ENCODE measurements at places on chromosomes 7 and 10. TPM values are rescaled to one million over a fixed set of nuclear protein-coding genes. Genes with fewer than 3 reads are reported as not detected.

DNA sequence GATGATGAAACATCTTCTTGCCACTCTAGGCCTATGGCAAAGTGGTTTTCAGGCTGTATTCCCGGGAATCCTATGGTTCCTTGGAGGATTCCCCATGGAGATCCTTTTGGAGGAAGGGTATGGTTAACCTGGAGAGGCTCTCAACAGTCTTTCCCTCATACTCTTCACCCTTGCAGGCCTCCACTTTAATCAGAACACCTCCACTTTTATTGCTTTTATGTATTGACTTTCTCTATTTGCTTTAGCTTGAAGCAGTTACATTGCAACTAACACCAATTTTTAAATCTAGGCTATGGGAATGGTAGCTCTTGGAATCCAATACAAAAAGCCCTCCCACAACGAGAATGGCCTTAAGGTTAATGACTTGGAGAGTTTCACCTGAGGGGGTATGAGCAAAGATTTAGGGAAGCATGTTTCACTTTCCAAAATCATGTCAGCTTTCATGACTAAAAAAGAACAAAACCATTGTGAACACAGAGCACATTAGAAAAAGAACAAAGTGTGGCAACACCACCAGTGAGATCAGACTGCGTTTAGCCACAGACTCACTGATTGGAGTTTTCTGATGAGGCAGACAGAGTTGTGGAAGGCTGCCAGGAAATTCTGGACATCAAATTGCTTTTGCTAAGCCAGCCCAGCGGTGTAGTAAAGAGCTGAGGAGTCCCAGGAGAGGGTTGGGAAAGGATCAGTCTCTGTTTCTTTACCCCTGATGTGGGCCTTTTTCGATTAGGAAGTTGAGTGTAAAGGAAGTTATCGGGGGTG, 130.4 kb upstream of the BMPER start:
- peak overlapping the region; percentile 81 for H3K27ac ChIP-seq
- no peak overlapping the region for H3K4me3 ChIP-seq
- no peaks in the 10 kb centered on the region for H3K27me3 ChIP-seq
- H3K4me1 ChIP-seq: peaks cover 15% of the 10 kb centered on the region
- peak; percentile 25 for DNase-seq
- H3K36me3 ChIP-seq: no peaks in the 10 kb centered on the region

Gene ZNF853
- 18.2 TPM for total RNA-seq

- H3K27me3 ChIP-seq: peaks cover 24% of the 10 kb centered on the region
- no peak overlapping the region for H3K4me3 ChIP-seq
- H3K27ac ChIP-seq: no peak overlapping the region
- no peaks in the 10 kb centered on the region for H3K36me3 ChIP-seq
- no peaks in the 10 kb centered on the region for H3K4me1 ChIP-seq
These were observed 17.8 kb upstream of the SLC18A2 start for GRCh38 chr10:117222976-117223692.

Gene ZDHHC16
- 26.4 TPM for total RNA-seq

DNA sequence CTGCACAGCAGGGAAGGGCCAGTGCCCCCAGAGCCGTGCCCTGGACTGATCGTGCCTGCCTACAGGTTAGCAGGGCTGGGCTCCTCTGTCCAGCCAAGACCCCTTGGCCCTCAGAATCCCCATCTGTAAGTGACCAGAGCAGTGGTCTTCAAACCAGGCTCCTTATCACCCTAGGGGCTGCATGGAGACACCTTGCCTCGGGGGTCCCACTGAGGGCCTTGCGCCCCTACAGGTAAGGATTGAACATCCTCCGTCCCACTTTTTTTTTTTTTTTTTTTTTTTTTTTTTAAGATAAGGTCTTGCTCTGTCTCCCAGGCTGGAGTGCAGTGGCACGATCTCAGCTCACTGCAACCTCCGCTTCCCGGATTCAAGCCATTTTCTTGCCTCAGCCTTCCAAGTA, 32.6 kb upstream of the RADIL start:
- DNase-seq: no peak
- no peak overlapping the region for H3K27ac ChIP-seq
- no peaks in the 10 kb centered on the region for H3K27me3 ChIP-seq
- H3K4me3 ChIP-seq: no peak overlapping the region
- no peaks in the 10 kb centered on the region for H3K4me1 ChIP-seq

Gene PDE1C
- 28.3 TPM for total RNA-seq

GRCh38 chr7:151775547-151776443, 101.1 kb downstream of the PRKAG2 start:
- no peak overlapping the region for H3K4me3 ChIP-seq
- H3K27ac ChIP-seq: no peak overlapping the region
- H3K27me3 ChIP-seq: no peaks in the 10 kb centered on the region
- no peak for DNase-seq
- H3K36me3 ChIP-seq: no peaks in the 10 kb centered on the region
- no peaks in the 10 kb centered on the region for H3K4me1 ChIP-seq

GRCh38 chr10:104806801-104807200, 165.7 kb downstream of the SORCS3 start:
- H3K27ac ChIP-seq: no peak overlapping the region
- H3K4me1 ChIP-seq: no peaks in the 10 kb centered on the region
- DNase-seq: no peak
- no peaks in the 10 kb centered on the region for H3K27me3 ChIP-seq
- no peaks in the 10 kb centered on the region for H3K36me3 ChIP-seq
- H3K4me3 ChIP-seq: no peak overlapping the region

Gene NFE2L3
- 2.7 TPM for total RNA-seq

- no peak for DNase-seq
- no peak overlapping the region for H3K27ac ChIP-seq
- no peaks in the 10 kb centered on the region for H3K36me3 ChIP-seq
- no peaks in the 10 kb centered on the region for H3K27me3 ChIP-seq
- H3K4me3 ChIP-seq: no peak overlapping the region
These were observed 7.5 kb upstream of the SH2D4B start for GRCh38 chr10:80530251-80530650.

DNA sequence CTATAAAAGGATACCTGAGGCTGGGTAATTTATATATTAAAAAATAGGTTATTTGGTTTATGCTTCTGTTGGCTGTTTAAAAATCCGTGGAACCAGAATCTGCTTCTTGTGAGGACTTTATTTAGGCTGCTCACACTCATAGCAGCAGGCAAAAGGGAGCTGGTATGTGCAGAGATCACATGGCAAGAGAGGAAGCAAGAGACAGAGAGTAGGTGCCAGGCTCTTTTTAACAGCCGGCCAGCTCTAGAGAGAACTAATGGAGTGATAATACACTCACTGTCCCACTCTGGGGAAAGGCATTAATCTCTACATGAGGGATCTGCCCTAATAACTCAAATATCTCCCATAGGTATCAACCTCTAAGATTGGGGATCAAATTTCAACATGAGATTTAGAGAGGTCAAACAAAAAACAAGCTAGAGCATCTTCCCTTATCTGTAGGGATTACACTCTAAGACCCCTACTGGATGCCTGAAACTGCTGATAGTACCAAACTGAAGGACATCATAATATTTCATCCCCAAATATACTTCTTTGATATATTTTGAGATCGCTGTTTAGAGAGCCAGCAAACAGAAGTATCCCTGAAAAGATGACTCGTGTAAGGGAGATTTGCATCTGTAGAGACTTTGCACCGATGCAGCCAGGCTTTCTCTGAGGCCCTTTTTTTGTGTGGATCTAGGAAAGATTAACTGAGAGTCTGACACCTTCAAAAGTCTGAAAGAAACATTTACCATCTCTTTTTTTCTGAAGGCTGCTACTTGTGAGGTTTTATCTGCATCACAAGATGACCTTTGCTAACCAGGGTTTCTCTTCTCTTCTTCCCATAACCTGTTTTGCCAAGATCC, 717.0 kb upstream of the MBL2 start:
- no peaks in the 10 kb centered on the region for H3K36me3 ChIP-seq
- H3K27me3 ChIP-seq: no peaks in the 10 kb centered on the region
- no peak overlapping the region for H3K27ac ChIP-seq
- no peak overlapping the region for H3K4me3 ChIP-seq
- H3K4me1 ChIP-seq: no peaks in the 10 kb centered on the region

DNA sequence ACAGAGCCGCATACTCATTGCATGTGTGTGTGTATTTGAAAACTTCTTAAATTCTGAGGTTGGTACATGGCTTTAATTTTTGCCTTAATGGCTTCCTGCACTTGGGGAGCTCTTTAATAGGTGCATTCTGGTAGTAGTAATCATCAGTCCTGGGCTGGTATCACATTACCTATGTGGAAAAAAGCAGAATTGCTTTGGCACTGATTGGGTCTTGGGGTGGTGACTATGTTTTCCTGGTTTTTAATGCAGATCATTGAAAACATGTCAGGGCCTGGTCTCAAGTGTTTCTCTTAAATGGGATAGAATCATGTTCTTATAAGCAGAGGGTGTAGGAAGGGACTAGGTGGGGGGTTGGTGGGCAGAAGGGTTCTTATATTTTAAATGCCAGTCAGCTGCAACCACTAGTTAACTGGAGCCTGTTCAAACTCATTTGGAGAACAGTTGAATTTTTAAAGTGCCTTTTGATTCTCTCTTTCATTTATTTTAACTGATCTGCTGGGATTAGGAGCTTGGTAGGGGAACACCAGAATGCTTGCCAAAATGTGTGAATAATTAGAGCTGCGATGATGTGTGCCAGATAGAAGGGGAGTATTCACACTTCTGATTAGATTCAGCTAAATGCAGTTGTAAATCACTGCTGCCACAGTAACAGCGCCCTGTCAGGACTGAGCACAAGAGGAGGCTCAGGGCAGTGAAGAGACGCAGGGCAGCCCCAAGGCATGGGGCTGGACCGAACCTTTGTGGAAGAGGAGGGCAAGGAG, 633.5 kb upstream of the GALNT17 start:
- no peak for DNase-seq
- H3K27ac ChIP-seq: no peak overlapping the region
- H3K36me3 ChIP-seq: no peaks in the 10 kb centered on the region

GRCh38 chr10:113704637-113705343, 25.1 kb downstream of the CASP7 start:
- no peaks in the 10 kb centered on the region for H3K27me3 ChIP-seq
- H3K4me3 ChIP-seq: no peak overlapping the region
- H3K36me3 ChIP-seq: no peaks in the 10 kb centered on the region

DNA sequence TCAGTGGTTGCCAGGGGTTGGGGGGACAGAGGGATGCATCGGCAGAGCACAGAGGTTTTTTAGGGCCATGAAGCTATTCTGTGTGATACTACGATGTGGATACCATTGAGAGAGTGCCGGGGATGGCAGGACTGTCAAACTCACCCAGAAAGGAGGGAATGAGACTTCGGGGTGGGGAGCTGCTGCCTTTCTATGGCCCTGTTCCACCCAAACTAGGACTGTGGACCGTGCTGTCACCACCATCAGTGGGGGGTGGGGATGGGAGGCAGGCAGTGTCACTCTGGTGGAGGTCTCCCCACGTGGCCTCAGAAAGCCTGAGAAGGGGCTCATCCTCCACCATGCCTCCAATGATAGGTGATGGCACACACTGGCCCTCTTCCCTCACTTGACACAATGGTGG, 146.2 kb downstream of the PTPN20 start:
- DNase-seq: no peak
- H3K4me3 ChIP-seq: no peak overlapping the region

- peaks cover 42% of the 10 kb centered on the region for H3K4me1 ChIP-seq
- H3K36me3 ChIP-seq: no peaks in the 10 kb centered on the region
- no peaks in the 10 kb centered on the region for H3K27me3 ChIP-seq
- DNase-seq: no peak
These were observed 6.5 kb upstream of the C10orf105 start for GRCh38 chr10:71725998-71726579.

DNA sequence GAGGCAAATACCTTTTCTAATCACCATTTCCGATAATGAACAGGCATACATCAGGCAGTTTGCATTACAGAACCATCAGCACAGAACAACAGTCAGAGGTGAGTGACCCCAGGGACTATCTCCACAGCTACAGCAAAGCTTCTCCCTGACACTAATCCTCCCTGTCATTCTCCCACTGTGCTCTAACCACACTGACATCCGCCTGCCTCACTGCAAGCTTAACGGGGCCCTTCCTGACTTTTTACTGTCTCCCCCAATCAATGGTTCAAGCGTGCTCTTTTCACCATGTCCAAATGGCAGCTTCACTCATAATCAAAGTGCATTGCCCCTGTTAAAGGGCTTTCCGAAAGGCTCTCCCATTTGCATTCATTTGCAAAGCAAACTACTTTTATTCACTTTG, 196.3 kb downstream of the DNAJC1 start:
- H3K27me3 ChIP-seq: no peaks in the 10 kb centered on the region
- H3K27ac ChIP-seq: no peak overlapping the region
- H3K4me1 ChIP-seq: no peaks in the 10 kb centered on the region
- peaks cover 10% of the 10 kb centered on the region for H3K36me3 ChIP-seq
- no peak overlapping the region for H3K4me3 ChIP-seq
- DNase-seq: no peak

DNA sequence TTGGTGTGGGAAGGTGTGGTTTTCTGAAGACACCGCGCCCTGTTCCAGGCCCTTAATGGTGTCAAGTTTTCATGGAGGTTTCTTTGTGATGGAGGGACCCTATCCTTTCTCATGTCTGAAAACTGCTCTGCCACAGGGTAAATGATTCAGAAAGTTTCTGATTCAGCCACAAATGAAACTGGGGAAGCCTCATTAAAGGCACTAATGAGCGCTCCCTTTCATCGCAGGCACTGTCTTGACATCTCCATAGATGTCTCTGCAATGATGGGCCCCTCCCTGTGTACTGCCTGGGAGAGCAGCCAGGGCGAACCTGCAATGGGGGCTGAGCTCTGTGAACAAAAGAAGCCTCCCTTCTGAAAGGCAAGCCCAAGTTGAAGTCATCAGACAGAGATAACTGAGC, 355.3 kb downstream of the PRPF18 start:
- DNase-seq: no peak
- H3K4me1 ChIP-seq: peaks cover 3% of the 10 kb centered on the region
- H3K36me3 ChIP-seq: no peaks in the 10 kb centered on the region

- no peak for DNase-seq
- H3K4me1 ChIP-seq: no peaks in the 10 kb centered on the region
- H3K27me3 ChIP-seq: no peaks in the 10 kb centered on the region
- no peaks in the 10 kb centered on the region for H3K36me3 ChIP-seq
- H3K4me3 ChIP-seq: no peak overlapping the region
These were observed 398.6 kb upstream of the NRP1 start for GRCh38 chr10:33733058-33733457.

GRCh38 chr7:29017713-29018112, 59.6 kb upstream of the TRIL start:
- no peaks in the 10 kb centered on the region for H3K27me3 ChIP-seq
- H3K36me3 ChIP-seq: no peaks in the 10 kb centered on the region
- H3K4me1 ChIP-seq: no peaks in the 10 kb centered on the region
- DNase-seq: no peak
- H3K27ac ChIP-seq: no peak overlapping the region

DNA sequence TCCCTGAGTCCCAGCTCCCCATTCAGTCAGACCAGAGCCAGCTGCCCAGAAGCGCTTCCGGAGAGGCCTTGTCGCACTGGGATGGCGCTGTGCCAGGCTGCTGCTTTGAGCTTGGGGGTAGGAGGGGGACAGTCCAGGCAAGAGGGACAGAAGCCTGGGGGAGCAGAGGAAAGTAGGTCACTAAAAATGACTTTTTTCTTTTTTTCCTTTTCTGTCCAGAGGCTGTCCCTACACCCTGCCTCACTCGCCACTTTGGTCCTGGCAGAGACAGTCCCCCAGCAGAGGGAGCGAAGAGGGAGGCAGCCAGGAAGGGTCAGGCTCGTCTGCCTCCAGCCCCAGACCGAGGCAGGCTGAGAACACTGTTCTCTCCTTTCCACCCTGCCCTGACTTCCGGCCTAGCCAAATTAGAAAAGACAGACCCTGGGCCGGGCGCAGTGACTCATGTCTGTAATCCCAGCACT, 15.8 kb upstream of the TRIM8 start:
- peaks cover 78% of the 10 kb centered on the region for H3K4me1 ChIP-seq
- no peak overlapping the region for H3K4me3 ChIP-seq
- no peaks in the 10 kb centered on the region for H3K36me3 ChIP-seq
- DNase-seq: no peak
- H3K27me3 ChIP-seq: no peaks in the 10 kb centered on the region

GRCh38 chr7:150404172-150404804, 25.2 kb downstream of the ZNF775 start:
- no peaks in the 10 kb centered on the region for H3K4me1 ChIP-seq
- no peak for DNase-seq
- no peaks in the 10 kb centered on the region for H3K27me3 ChIP-seq
- no peaks in the 10 kb centered on the region for H3K36me3 ChIP-seq
- H3K4me3 ChIP-seq: peak overlapping the region; percentile 71
